Cortex of kidney (tissue), 1 donor: ENCODE measurements at places on chromosomes 5 and 9.

DNA sequence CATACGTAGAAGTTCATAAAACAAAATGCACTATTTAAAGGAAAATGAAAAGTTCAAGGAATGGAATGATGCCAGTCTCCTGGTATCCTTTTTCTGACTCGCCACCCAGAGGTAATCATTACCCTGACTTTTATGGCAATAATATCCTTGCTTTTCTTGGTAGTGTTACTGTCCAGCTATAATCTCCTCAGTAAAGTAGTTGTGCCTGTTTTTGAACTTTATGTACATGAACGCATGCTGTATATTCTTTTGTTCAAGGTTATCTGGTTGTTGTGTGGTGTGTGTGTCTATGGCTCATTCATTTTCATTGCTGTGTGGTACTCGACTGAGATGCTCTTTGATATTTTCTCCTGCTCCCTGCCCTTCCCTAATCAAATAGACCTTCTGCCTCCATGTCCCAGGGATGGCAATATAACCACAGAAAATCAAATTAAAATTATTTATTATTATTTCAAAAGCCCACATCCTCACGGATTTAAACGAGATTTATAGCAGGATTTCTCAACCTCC is 29.2 kb upstream of the FBP1 start:
- DNase-seq, result no peak

DNA sequence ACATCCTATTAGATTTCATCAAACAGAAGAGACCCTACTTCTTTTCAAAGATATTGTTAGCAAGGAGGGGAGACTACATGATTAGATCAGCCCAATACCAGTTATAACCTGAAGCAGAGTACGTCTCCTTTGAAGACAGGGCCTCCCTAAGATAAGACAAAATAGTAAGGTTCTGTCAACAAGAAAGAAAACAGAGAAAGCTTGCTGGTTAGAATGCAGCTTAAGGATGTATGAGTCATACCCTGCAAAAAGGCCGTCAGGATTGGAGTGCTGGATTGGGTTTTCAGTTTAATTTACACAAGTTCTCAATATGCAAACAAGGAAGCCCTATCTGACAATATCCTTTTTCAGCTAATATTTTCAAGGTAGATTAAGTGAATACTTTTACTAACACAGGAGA is 1581.2 kb upstream of the WWC1 start:
- DNase-seq, result no peak

GRCh38 chr5:146877783-146878475 is 628 bp downstream of the PPP2R2B start:
- DNase-seq, result no peak

DNA sequence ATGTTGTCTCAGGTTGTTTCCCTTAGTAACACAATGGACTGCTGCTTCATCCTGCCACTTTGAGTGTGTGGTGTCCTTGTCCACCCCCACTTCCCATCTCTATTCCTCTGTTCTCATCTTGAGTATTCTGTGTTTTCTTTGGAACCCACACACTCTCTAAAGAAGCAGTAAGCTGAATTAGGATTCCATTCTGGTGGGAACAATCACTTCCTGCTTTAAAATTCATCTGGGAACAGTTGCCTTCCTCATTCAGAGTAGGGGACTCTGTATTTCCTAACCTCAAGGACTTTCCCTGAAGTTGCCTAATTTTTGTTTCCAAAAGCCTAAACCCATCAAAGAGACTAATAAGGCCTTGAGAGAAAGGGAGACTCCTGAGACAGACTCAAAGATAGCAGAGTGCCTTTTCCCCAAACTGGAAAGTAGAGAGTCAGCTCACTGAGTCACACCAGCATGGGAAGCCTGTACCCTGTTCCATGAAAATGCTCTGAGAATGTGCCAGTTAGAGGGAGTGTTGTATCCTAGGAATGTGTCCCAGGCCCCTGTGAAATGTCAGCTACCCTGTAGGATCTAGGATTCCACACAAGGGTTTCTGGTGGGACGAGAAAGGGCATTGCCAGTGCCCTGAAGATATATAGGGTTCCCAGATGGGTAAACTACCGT is 63.6 kb downstream of the CCDC192 start:
- DNase-seq, result no peak

DNA sequence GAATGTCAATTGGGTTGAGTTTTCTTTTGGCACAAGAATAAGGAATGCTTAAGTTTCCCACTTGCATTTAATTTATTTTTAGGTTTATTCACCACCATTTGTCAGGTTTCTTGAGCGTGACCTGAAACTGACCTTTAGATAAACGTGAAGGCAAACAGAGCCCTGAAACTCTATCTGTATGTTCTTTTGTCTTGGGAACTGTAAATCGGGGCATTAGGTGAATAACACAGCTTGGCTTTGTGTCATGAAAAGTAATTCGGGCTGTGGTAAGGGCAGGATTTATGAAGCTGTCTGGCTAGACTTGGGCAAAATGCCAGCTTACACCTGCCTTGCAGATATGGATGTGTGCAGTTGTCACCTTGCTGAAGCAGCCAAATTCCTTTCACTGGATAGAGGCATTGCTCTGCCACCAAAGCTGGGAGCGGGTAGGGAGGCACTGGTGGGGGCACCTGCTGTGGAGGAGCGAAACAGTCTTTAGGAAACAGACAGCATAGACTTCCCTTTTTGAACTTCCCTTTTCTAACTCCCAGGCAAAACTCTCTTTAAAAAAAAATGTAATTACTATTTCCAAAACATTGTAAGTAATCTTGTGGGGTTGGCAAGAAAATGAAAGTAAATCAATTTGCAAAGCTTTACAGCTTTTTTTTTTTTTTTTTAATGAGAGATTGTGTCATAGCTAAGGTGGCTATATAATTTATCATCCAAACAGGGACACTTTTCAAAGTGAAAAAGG is 545.2 kb downstream of the CSNK1G3 start:
- DNase-seq, result no peak

GRCh38 chr5:32083981-32084430 is 90.1 kb downstream of the GOLPH3 start:
- no peak for DNase-seq

GRCh38 chr9:73548201-73548600 is 396.5 kb downstream of the ANXA1 start:
- DNase-seq, result no peak

DNA sequence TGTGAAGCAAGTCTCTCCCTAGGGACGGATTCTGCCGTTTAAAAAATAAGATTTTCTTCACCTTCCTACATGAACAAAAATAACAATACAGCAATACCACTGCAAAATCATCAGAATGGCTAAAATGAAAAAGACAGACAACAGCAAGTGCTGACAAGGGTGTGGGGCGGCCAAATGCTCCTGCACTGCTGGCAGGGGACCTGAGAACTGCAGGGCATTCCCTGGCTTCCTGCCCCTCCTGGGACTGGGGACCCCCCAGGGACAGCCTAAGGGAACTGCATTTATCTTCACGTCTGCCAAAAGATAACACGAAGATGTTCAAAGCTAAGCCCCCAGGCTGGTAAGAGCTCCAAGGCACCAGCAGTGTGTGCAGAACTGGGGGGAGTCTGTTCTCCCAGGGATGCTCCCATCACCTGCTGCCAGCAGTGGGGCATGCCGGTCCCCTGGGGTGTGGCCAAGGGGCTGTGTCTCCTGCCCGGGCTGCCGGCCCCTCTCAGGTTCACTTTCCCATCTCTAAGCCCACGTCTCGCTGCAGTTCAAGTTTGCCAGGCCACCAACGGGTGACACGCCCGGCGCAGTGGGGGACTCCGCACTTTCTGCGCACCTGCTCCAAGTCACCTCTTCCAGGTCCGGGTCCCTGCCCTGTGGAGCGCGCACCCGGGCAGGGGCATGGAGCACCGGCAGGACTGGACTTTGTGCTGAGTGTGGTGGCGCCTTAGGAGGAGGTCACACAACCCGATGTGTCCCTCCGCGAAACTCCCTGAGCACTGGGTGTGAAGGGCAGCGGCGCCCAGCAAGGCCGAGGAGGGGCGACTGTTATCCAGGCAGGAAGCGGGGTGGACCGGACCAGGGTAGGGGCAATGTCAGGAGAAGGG is 4.5 kb upstream of the EGFL7 start:
- no peak for DNase-seq

DNA sequence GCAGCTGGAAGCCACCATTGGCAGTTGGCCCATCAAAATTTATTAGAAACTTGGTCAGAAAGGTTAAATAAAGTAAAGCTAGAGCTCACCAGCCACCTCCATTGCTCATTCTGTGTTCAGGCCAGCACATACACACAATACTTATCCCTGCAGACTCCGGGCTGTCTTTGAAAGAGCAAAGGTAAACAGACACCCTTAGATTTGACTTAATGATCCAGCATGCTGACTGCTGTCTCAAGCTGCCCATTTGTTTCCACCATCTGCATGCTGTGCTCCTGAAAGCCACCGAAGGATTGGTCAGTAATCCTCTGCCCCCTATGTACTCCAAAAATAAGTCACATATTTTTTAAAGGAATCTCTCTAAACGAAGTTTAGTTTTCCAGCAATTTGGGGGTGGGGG is 1059.8 kb upstream of the DMAC1 start:
- no peak for DNase-seq
